ENCODE measurements at places on chromosomes 5 and 9.

- DNase-seq = no peak
These were observed 67.6 kb upstream of the TBCA start for GRCh38 chr5:77843570-77844372.

GRCh38 chr9:36997414-36997813 is 36.7 kb downstream of the PAX5 start:
- no peak for DNase-seq

GRCh38 chr9:131833906-131834305 is 94.0 kb upstream of the RAPGEF1 start:
- DNase-seq = no peak

GRCh38 chr9:76032038-76032796 is 141.7 kb downstream of the PCSK5 start:
- no peak for DNase-seq

DNA sequence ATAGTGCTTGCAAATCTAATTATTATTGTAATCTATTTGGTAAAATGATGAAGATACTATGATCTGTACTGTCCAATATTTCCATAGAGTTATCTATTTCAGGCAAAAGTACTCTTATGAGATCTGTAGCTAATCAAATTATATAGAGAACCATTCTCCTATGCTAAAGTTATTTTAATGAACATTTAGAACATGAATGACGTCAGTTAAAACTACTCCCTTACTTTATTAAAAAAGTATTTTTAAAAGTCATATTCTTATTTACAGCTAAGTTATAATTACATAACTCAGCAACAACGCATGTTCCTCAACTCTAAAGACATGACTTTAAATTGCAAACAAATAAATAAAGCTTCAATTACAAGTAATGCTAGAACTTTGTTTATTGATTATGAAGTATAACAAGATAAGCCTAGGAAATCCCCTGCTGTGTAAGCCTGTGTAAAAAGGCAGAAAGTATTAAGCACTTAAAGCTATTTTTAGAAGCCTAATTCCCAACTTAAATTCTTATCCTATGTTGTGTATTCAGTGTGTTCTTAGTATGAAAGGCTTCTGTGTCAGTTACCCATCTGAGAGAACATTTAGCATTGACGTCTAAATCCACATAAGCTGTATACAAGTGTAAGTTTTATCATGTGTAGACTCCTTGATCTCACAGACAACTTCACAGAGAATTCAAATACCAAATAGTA is 285.7 kb downstream of the HCN1 start:
- no peak for DNase-seq

DNA sequence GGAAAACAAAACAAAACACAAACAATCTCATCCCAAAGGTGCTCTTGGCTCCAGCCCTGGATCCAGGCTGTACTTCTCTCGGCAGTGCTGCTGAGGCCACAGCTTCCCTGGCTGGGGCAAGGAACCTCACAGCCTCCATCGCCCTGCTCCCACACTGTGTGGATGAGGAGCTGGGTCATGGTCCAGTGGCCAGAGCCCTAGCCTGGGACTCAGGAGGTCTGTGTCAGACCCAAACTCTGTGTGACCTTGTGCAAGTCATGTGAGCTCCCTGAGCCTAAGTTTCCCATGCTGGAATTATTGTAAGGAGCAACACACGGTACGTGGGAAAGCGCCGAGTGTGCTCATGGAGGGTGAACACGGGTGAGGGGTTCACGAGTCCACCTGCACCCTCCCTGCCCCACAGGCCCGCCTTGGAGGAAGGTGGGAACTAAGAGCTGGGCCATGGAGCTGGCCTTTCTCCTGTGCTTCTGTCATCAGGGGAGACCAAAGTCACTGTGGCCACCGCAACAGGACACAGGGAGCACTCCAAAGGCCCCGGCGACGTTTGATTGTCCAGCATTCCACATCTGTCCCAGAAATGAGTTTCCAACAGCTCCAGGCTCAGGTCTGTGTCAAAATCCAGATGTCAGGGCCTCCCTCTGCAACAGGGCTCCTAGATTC is 26.2 kb upstream of the SMU1 start:
- DNase-seq = no peak

GRCh38 chr5:40483316-40483715 is 196.4 kb upstream of the PTGER4 start:
- DNase-seq = no peak

DNA sequence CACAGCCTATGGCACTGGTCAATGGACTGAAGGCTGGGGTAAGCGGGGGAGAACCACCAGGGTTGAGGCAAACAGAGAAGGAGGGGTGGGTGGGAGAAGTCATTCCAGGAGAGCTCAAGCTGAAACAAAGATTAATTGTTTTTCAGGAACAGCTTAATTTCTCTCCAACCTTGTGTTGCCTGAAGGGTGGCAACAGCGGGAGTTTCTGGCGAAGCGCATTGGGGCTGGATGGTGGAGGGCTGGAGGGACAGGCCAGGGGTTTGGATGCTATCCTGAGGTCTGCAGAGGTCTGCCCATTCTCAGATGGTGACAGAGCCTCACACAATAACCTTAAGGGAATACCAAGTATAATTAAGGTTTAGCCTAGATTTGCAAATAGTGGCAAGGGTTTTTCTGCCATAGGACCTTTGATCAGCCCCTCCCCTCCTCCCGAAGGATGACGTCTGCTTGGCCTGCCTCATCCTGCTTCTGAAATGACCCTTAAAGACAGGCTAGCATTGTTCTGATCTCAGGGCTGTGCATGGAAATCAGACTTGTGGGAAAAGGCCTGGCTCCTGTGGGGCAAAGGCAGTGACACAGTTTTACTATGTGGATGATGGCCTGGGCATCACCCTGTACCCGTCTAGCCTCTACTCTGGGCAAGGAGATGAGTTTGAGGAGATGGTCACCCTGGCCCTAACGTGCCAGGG is 32.7 kb downstream of the PSD2 start:
- DNase-seq = no peak

GRCh38 chr9:5586391-5586802 is 42.5 kb upstream of the RIC1 start:
- no peak for DNase-seq

DNA sequence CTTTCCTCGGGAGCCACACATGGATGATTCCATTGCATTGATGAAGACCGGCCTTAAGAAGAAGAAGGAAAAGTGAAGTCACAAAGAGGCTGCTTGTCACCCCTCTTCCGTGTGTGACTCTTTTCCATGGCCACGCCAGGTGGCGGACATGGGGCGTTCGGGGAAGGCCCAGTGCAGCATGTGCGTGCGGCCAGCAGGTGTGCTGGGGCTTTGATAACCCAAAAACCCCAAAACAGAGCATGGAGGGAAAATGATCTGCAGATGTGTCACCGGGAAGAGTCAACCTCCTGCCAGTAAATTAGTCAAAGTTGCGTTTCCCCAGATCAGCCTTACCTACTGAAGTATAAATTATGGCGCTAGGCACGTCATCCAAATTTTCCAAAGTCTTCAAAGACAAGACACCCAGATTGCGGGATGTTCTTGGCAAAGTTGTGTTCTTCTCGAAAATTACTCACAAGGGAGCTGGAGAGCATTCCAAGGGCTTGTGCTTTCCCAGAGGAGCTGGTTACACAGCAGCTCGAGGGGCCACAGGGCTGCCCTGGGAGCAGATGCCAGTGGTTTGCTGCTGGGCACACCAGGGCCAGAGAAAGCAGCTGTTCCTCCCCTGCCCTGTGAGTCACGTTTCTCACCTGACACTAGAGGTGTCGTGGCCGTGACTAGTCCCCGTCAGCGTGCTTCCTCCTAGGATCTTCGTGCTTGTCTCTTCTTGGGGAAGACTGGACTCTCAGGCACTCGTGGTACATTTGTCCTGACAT is 53.9 kb downstream of the IRX2 start:
- DNase-seq = no peak

GRCh38 chr5:142360607-142361120 is 35.8 kb upstream of the SPRY4 start:
- DNase-seq = no peak

GRCh38 chr5:178398901-178399700 is 166.5 kb upstream of the PHYKPL start:
- DNase-seq = no peak

- no peak for DNase-seq
These were observed 108.4 kb downstream of the KCNIP1 start for GRCh38 chr5:170612256-170612678.

DNA sequence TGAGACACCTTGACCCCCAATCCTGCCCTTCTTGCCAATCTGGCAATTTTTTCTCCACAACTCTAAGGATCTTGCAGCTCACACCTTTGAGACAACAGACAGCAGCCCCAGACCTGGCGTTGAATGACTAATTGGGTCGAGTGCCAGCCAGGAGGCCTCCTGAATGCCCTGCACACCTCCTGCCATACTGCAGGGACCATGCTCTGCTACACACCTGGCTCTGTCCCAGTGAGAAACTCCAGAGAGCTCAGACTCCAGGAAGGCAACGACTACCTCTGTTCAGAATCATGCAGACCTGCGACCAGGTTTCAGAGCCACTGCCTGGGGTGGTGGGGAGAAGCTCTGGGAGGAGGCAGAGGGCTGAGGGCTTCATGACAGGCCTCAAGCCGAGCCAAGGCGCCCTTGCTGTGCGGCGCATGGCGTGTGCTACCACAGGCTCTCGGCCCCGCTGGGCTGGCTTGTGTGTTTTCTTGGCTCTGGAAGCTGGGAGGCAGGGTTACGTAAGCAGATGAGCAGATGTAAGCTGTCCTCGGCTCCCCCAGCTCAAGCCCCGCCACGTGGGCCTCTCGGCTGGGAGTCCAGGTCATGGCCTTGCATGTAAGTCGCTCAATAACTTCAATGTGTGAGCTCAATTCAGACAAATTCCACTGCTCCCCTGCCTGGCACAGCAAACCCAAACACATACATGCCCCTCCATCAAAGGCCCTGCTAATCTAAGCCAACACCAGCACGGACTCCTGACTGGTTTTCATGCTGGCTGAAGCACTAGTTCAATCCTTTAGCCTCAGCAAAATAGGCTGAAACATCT is 27.5 kb downstream of the B4GALT1 start:
- peak; percentile 83 for DNase-seq

DNA sequence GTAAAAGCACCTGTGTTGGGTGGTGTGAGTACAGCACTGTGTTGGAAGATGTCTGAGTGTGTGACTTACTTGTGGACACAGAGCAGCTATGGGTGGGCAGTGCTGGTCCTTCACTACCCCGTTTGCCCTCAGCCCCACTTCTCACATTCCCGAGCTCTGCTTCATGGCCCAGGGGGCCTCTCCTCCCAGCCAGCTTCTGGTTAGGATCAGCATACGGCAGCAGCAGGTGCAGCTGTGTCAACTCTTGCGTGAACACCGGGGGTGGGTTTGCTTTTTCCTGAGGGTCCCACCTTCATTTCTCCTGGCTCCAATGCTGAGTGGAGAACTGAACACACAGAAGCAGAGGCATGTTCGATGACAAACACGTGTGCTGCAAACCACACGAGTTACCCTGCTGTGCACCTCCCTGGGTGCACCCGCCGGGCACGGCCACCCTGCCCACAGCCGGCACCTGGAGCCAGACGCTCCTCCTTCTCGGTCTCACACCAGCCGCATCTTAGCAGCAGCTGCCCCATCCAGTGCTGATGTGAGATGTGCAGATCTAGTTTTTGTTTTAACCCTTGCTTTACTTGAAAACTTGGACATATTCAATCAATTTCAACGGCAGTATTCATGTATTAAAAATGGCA is 14.9 kb upstream of the SLC6A3 start:
- DNase-seq = no peak

DNA sequence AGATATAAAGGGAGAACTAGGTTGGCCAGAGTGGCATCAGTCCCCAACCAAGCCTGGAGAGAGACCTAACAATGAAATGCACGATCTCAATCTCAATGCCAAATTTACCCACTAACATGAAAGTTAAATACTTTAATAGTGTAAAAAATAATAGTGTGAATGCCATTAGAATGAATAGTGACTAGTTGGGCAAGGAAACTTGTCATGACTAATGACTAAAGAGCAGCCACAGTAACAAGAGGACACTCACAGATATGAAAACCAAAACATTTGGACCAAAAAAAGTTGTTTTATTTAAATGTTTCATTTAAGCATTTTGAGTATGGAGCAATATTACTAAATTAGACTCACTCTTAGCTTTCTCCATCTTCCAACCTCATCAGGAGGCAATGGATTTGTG is 1853.8 kb downstream of the EFNA5 start:
- no peak for DNase-seq

GRCh38 chr9:22244139-22245011 is 202.2 kb upstream of the DMRTA1 start:
- DNase-seq = peak; percentile 59

- DNase-seq = no peak
These were observed 1.2 kb downstream of the EFCAB9 start for GRCh38 chr5:172194985-172195774.

GRCh38 chr9:128191406-128192046 is at the start of gene CIZ1:
CIZ1 (minus strand) TSS chr9:128191572; CDS start chr9:128190857, 715 bp downstream.
- DNase-seq = peak; percentile 11

DNA sequence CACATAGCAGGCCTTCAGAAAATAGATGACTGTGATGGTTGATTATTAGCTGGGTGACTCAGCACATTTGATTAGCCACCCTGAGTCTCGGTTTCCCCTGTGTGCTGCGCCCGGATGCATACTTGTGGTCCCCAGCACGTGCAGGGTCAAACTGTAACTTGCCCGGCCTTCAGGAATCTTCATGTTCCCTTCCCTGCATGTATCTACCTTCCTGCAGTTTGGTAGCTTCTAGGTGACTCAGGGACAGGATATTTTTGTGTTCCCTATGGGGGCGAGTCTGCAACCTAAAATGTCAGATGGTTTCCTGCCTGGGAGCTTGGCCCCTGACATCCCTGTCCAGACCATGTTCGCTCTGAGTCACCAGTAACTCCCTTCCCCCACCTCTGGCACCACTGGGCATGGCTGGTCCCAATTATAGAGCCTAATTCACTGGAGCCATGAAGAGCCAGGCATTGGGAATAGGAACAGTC is 13.2 kb downstream of the PTGS1 start:
- no peak for DNase-seq

DNA sequence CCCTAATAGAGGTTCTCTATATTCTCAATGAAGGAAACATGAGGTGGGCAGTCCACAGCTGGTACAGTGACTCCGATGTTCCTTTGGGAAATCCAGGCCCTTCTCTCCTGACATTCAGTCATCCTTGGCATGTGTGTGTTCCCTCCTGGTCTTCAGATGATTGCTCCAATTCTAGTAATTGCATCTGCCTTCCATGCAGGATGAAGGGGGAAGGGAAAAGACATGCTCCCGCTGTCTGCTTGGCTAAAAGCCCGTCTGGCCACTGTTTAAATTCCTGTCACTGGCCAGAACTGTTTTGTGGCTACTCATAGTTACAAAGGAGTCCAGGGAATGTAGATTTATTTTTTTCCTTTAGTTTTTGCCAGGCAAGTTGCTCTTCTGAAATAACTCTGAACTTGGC is 65.0 kb downstream of the MAST4 start:
- DNase-seq = no peak

- no peak for DNase-seq
These were observed 53.9 kb upstream of the TRIM32 start for GRCh38 chr9:116632990-116633838.

GRCh38 chr5:83475391-83475863 is 3.9 kb downstream of the VCAN start:
- DNase-seq = no peak
